ENCODE measurements at places on chromosomes 5 and 9.

DNA sequence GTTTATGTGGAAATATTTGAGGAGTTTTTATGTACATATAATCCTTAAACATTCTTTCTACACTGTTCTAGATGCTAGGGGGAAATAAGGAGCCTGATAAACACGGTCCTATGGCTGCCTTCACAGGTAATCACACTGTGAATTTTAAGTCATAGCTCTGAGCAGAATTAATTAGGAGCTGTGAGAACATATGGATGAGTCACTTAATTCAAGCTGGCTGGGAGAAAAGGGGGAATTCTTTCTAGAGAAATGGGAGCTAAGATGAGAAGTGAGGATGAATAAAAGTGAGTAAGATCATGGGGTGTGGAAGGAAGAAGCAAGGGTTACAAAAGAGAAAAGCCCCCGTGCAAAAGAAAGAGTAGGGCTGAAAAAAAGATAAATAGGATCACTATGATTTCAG lies 290.8 kb downstream of the DNAH5 start:
- DNase-seq = no peak

DNA sequence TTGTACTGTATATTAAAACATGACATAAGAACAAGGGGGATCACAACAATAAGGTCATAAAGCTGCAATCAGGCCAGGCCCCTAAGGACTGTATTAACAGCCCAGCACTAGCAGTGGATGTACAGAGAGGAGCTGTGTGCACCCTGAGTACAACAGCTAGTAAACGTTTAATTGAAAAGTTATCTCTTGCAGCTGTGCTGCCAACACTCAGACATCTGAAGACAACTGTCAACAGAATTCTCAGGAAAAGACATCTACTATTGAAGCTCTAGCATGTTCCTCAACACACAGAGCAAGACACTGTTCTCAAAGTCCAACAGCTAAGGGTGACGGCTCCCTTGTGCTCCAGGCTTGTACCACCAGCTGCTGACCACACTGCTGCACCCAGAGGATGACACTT lies 199.6 kb downstream of the DCP2 start:
- DNase-seq = no peak

GRCh38 chr9:19901586-19901985 lies 112.7 kb upstream of the SLC24A2 start:
- DNase-seq = peak; percentile 59

- no peak for DNase-seq
Measured at GRCh38 chr9:136713550-136713949, 1.2 kb downstream of the DIPK1B start.

- DNase-seq = peak; percentile 48
Measured at GRCh38 chr5:173327948-173328843, at the start of gene STC2. STC2 (minus strand) TSS chr5:173328414; CDS start chr5:173328193, 221 bp downstream.

DNA sequence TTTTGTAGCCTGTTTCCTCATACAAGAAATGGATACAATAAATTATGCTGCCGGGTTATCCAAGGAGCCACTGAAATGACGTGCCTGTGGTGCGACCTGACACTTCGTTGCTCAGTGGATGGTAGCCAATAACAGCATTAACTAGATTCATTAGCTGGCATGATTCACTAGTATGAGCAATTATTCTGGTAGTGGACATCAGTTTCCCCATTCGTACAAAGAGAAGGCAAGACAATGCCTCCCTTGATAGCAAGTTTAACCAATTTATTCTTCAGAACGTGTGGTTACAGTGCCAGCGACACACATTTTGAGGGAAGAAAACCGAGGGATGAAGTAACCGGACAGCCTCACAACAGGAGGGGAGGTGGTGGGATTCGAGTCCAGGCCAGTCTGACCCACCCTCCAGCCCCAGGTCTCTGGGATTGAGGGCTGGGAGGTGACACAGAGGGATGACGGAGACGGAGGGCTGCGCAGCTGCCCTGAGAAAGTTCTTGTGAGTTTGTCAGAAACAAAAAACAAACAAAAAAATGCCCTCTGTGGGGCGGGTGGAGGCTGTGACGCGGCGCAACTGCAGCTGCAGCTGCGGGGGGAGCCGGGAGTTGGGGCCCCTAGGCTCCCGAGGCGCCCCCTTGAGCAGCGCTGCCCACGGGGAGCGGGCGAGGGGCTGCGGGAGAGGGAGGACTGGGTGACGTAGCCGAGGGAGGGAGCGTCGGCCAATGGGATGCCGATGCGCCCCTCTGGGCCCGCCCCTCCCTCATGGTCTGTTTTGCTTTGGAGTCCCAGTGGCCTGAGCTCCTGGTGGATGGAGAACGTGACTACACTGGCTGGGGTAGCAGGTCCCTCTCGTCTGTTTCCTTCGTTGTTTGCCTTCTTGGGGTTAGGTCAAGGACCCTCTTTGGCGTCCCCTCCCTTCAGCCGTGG lies 10.9 kb downstream of the LHX2 start:
- DNase-seq = no peak

DNA sequence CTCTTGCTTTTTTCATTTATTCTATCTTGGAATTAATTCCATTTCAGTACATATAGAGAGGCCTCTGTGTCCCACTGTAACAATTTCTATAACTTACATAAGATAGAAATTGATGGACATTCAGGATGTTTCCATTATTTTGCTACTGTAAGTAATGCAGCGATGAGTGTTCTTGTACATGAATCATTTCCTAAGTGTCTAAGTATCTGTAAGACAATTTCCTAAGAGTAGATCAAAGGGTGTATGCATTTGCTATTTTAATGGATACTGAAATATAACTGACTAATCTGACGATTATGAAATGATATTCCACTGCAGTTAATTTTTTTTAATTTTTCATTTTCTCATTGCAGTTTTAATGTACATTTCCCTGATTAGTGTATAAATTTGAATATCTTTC lies 23.0 kb upstream of the RBM22 start:
- DNase-seq = no peak

DNA sequence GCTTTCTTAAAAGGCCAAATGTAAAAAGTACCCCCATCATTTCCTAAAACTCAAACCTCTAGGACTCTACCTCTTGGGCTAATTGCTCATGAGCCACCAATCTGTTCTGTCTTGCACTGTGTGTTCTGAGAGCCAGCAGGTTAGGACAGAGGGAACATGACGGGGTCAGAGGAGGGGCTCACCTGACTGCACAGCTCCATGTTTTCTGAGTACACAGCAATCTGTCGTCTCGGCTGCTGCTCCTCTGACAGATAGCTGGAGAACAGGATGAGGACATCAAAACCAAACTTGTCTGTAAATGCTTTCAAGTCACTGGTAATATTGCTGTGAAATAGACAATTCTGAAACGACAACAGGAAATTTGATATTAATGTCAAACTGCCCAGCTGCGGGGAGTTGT lies 50.9 kb upstream of the PCA3 start:
- no peak for DNase-seq

DNA sequence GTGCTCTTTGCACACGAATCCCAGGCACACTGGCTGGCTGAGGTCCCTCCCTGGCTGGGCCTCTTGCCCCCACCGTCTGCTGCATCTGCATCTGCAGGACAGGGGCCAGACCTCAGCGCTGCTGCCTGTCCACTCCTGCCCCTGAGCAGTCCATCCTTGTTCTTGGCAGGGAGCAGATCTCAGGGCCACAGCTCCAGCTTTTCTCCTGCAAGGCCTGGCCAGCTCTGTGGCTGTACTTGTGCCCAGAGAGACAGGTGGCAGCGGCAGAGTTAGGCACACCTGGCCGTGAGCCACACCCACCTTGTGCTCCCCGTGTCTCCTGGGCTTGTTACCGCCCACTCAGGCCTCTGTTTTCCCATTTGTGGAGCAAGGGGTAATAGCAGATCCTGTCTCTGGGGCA lies 13.9 kb downstream of the NEK6 start:
- no peak for DNase-seq

DNA sequence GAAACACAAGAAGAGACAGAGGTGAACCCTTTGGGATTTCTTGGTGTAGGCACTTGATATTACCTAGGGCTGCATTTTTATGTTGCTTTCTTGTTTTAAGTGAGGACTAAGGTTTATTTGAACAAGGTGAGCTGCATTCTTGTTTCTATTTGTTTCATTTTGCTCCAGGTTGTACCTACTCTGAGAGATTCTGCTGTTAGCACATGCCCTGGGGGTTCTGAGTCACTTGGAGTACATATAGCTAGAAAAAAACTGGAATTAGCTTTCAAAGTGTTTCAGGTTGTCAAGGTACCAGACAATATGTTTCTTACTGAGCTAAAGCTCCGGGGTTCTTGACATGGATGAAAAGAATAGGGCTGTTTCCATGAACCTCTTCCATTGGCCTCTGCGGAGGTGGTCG lies 299.4 kb downstream of the ICE1 start:
- DNase-seq = no peak

DNA sequence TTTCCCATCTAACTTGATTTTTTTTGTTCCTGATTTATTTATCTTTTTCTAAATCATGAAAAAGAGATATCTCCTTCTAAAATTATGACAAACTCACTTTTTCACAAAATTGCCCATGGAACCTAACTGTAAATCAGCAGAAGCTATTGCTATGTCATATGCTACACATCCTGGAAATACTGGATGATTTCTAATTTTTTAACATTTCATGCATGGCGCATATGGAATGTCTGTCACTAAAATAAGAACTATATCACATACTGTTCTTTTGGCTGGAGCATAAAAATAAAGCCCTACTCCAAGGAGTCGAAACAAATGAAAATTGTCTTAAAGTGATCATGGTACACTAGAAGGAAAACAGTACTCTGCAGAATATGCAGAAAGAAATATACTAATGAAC lies 60.6 kb downstream of the CAMK4 start:
- no peak for DNase-seq

DNA sequence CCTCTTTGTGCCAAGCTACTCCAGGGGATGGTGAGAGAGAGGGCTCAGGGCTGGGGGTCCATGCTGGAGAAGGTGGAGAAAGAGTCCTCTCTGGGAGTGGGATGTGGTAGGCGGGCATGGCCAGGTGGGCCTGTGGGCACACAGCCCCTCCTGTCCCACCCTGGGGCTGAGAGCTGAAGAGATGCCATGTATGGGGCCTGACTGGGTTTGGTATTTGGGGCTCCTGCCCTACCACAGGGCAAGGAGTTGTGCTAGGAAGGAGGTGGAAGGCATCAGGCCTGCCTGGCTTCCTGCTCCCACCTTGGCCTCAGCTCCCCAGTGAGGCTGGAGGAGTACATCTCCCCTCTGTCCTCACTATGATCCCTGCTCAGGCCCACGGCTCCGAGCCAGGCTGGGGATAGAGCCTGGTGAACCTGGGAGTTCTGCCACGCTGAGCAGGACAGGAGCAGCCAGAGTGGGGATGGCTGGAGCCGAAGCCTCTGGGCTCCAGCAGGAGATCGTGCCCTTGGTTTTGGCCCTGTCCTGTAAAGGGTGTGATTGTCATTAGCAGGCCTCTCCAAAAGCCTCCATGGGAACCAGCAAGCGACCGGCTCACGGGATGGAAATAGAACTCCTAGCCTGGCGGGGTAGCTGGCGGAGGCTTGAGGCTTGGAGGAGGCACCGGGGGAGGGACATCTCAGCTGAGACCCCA lies 75.5 kb downstream of the CACNA1B start:
- DNase-seq = no peak

GRCh38 chr5:79081779-79082178 lies 12.2 kb downstream of the BHMT2 start:
- no peak for DNase-seq

DNA sequence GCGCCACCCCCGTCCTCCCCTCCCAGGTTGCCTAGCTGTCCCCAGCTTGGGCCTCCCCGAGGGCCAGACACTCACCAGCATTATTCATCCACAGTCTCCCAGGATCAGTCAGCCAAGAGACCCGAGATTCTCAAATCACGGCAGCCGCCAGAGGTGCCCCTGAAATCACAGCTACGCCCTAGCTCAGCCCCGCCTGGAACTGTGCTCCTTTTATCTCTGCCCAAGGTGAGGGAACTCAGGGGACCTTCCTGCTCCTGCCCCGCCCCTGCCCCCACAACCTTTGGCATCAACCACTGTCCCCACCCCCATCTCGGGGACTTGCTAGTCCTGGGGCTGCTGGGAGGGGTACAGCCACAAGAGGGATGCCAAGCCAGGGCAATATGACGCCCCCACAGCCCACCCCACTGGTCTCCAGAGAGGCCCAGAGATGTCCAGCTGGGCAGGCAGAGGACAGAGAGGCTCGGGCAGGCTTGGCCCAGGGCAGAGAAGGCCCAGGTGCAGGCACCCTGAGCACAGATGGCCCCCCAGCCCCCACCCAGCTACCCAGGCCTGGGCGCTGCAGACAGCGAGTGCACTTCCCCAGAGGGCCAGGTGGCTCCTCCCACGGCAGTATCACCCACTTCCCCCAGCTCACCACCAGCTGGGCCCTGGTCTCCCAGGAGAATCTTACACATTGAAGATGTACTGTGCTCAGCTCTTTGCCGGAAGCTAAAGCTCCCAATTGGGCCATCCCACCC lies at the start of gene FUT7:
Gene FUT7, minus strand, starts transcription at position 185 of the 737 bp plus-strand sequence. Its CDS starts 97 bp downstream, at position 88.
- DNase-seq = peak; percentile 73

DNA sequence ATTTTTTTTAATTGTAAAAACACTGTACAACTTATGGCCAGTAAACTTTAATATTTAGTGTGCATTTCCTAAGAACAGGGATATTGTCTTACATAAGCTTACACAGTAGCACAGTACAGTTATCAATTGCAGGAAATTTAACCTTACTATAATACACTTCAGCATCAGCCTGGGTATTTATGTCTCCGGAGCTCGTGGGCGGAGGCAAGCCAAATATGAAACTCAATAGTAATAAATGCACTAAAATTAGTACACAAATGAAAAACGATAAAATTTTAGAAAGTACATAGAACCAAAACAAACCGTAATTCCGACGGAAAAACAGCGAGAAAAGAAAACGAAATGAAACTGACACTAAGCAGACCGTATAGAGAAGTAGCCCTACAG lies 91.2 kb downstream of the ANXA2R start:
- no peak for DNase-seq

GRCh38 chr5:82719368-82719767 lies 357.8 kb downstream of the TMEM167A start:
- DNase-seq = peak; percentile 43

Data from common myeloid progenitor, CD34-positive (primary cell).